Activated CD4-positive, alpha-beta T cell treated with anti-CD3 and anti-CD28 coated beads for 24 hours (primary cell): ENCODE measurements at places on chromosomes 3 and 15.

DNA sequence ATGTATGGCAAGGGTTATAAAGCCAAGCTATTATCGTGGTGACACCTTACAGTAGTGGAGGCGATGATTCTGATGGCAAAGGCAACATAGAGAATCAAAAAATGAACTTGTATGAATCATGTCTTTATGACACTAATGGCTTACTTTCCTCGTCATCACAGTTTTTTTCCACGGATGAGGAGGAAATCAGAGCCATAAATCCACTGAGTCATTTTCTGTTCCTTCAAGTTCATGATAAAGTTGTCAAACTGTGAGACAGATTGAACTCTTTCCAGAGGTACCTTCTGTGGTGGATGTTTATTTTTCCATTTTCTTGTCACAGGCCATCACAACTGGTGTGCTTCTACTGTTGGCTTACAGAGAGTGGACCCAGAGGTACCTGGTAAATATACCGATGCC, 8.5 kb downstream of the TMEM212 start:
- DNase-seq, result no peak

DNA sequence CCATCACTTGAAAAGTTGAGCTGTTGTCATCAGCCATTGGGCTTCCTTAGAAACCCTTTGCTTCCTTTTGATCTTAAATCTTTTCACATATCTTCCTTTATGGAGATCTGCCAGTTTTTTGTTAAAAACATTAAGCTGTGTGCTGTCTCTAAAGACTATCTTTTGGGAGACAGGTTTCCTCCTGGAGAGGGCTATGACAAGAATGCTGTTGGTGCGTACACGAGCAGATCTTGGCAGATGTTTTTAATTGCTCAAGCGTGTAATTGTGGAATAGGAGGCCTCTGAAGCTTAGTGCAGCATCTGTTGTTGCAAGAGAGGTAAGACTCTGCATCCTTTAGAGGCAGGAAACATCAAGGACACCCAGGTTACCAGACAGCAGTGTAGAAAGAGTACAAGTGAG, 56.8 kb downstream of the PHLDB2 start:
- no peak for DNase-seq

GRCh38 chr15:100426937-100427336, 85.2 kb upstream of the ADAMTS17 start:
- no peak for DNase-seq

- DNase-seq, result no peak
Observed at GRCh38 chr3:42254566-42254965, 11.4 kb downstream of the CCK start.

GRCh38 chr15:70605606-70606410, 157.6 kb downstream of the UACA start:
- DNase-seq, result no peak

DNA sequence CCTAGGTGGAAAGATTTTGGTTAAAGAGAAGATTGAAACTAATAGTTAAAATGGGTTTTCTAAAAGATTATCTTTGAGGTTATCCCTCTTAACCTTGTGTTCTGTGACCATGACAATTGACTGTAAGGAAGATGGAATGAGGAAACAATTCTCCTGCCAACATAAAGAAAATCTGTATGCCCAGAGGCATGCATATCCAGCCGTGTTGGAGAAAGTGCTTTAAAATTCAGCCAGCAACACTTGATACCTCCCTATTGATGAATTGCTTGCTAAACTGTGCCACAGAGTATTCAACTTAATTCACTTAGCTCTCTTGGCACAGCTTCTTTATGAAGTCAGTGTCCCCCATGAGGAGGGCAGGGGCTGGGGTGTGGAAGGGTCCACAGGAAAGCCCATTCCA, 203.5 kb downstream of the UBE2E2 start:
- no peak for DNase-seq

DNA sequence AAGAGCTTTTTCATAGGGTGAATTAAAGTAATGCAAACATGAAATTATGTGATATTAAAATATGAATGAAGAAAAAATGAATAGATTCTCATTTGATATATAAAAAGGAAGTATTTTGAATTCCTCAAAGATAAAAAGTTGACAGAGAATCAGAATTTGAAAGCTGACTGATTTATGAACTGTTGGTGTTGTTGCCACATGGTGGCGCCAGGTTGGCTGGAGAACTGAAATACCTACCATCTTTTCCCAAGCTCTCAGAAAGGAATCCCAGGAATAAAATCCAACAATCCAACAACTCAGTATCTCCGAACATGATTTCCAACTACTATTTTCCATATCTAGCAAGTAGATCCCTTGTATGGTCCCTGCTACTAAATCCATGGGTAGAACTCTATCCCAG, 3.1 kb downstream of the MYRIP start:
- no peak for DNase-seq

DNA sequence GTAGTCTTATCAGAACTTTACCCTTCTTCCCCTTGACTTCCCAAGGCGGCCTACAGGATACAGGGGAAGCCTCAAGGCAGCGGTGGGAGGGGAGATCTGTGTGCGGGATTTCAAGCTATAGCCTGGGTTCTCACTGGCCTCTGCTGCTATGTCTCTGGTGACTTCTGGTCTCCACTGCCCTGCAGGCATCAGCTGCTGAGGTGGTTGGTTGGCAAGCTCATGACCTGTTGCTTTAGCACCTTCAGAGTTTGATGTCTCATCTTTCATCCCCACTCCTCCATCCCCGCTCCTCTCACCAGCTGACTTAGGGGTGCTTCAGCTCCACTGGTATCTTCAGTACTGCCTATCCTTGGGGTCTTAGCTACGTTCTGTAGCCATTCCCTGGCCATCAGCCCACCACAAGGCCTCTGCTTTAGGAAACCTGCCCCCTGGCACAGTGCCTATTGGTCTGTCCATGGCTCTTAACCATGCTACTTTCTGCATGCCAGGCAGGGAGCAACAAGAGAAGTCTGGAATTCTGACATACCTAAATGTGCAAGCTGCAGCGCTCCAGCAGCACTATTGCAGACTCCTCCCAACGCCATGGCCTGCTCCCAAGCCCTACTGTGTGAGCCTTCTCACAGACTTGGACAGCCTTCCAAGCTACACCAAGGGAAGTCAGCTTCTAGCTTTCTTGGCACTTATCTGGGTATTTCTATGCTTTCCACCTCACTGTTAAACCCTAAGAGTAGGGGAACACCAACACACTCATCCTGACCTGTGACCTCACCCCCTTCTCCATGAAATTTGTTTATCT, 1.8 kb upstream of the YEATS2 start:
- no peak for DNase-seq

- DNase-seq, result no peak
Observed at GRCh38 chr3:40869939-40870338, 329.4 kb upstream of the CTNNB1 start.

DNA sequence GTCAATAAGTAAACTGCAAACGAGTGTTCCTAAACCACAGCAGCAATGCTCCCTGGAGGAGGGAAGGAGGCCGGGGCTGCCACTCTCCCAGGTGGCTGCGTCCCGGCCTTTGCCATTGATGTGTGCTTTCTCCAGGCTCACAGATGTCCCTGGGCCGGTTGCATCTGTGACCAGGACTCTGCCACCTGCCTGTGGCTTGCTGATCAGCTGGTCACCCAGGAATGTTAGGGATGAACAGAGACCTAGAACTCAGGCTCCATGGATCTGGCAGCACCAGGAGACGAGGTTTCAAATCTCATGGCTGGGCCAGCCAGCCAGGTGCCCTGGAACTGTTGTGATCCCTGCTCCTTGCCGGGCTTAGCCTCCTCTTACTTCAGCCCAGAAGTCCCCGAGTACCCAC, 65.7 kb downstream of the KLF15 start:
- DNase-seq, result no peak

DNA sequence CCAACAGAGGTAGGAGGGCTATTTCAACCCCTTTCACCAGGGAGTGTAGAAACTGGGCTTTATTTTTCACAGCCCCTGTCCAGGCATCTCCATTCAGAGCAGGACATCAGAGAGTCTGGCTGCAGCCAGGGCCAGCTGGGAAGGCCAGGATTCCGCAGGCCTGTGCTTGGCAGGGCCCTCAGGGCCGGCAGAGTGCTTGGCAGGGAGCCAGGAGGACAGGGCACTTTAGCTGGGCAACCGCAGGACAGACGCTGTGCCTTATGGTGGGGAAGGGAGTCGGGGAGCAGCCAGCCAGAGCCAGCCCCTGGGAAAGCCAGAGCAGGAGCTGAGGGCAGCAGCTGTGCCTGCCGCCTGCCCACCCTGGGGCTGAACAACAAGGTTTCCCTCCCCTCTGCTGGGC, 34.5 kb upstream of the IQCF6 start:
- DNase-seq, result no peak

DNA sequence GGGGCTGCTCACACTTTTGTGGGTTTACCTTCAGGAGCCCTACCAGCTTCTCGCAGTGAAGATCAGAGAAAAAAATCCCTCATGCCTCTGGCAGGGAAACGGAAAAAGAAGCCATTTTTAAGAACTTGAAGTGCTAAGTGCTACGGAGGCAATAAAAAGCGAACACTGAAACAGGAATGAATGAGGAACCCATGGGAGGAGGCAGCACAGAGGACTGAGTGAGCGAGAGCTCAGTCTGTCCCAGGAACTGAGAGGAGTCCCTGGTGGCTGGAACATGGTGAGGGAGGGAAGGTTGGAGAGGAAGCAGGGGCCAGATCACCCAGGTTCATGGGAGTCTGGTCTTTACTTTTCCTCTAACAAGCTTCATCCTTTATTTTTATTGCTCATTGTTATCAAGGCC, 228.1 kb upstream of the PROK2 start:
- DNase-seq, result no peak

DNA sequence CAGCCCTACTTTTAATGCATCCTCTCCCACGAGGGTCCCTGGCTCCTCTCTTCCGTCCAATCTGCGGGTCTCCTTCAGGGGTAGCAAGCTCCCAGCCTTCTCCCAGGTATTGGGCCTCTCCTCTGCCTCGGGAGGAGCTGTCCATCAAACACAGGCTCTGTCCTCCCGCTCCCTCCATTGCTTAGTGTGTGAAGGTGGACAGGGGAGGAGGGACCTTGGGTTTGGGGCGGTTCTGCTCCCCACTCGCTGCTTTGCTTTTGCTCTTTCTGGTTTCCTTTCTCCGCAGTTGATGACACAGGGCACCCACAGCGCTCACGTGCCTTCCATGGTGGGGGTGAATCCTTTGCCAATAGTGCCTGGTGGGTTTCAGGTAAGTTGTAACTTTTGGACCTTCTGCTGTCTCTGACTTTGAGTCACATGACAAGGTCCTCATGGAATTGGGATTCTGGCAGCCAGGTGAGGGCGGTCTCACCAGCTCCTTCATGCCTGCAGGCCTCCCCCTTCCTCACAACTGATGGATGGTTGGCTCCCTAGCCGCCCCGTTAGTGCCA, 18.9 kb downstream of the MUC20 start:
- no peak for DNase-seq

- no peak for DNase-seq
Observed at GRCh38 chr3:71510510-71510909, 73.0 kb downstream of the FOXP1 start.

DNA sequence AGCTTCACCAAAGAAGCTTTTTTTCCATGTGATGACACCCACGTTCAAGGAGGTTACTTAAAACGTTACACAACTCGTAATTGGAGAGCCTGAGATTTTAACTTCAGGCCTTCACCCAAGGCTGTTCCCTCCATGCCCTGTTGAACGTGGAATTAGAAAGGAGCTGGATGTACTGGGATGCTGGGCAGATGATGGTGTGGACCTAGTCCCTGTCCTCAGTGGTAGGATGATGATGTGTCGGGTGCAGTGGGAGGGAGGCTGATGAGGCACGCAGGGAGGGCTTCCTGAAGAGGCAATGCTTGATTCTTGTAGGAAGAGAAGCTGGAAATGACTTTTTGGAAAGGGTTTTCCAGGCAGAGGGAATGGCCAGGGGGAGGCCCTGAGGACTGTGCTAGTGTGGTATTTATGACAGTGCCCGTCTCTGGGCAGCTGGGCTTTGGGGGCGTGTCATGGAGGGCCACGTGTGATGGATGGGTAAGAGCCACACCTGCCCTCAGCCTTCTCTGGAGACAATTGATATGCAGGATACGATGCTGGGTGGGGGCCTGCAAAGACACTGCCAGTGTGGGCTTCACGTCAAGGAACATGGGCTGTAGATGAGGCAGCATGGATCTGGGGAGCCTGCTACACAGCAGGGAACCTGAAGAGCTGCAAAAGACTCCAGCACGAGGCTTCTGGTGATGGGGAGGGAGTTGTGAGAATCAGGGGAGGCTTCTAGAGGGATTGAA, 15.3 kb downstream of the SYNM start:
- no peak for DNase-seq

- DNase-seq, result no peak
Observed at GRCh38 chr3:162367429-162368260, 871.0 kb downstream of the OTOL1 start.

GRCh38 chr3:16369276-16369675, 104.3 kb downstream of the OXNAD1 start:
- DNase-seq, result no peak

GRCh38 chr15:70783041-70783440, 19.7 kb upstream of the UACA start:
- DNase-seq, result no peak

GRCh38 chr3:23203708-23204330, 692 bp downstream of the UBE2E2 start:
- DNase-seq, result no peak

DNA sequence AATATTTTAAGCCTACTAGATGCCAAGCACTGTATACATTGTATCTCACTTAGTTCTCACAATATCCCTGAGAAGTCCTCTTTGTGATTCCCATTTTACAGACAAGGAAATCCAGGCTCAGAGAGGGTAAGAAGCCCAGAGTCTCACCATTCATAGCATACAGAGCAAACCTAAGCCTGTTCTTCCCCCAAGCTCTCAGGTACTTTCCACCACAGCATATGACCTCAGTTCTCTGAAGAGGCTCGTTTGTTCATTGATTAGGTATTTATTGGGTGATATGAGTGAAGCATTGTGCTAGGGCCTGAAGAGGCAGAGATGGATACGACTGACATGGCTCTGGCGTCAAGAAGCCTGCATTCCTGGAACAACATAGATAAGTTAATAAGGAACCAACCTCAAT, 310.9 kb upstream of the UMPS start:
- DNase-seq, result no peak

- DNase-seq, result no peak
Observed at GRCh38 chr3:169509359-169509758, 154.2 kb downstream of the MECOM start.

- DNase-seq, result no peak
Observed at GRCh38 chr3:177357352-177358090, 160.2 kb upstream of the TBL1XR1 start.
